ENCODE measurements at places on chromosomes 3 and 15.

DNA sequence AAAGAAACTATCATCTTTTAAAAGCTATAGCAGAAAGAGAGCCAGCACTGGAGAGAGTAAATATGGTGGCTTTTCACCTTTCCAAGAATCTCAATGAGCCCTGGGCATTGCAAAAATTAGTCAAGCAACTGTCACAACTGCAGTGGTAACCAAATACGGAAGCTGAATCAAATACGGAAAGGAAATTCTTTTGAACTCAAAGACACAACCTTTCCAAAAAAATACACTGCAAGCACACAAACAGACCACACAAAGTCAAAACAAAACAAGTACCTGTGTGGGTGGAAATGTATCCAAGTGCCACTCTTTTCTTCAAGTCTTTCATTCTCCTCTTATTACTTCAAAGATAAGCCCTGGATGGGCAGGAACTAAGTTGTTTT, 17.6 kb downstream of the VGLL4 start:
- no peak overlapping the region for H3K27ac ChIP-seq
- H3K4me3 ChIP-seq = no peak overlapping the region
- H3K36me3 ChIP-seq = no peaks in the 10 kb centered on the region

- H3K36me3 ChIP-seq = no peaks in the 10 kb centered on the region
- DNase-seq = no peak
- H3K4me1 ChIP-seq = no peaks in the 10 kb centered on the region
- H3K27ac ChIP-seq = no peak overlapping the region
- no peak overlapping the region for H3K4me3 ChIP-seq
Observed at GRCh38 chr3:141257961-141258360, 26.3 kb downstream of the PXYLP1 start.

- H3K27ac ChIP-seq = no peak within 1 kb of the TSS
- no peak for DNase-seq
- no peaks in the 10 kb centered on the region for H3K36me3 ChIP-seq
- H3K4me3 ChIP-seq = no peak within 1 kb of the TSS
- H3K27me3 ChIP-seq = no peaks in the 10 kb centered on the region
Observed at GRCh38 chr3:191198932-191199331, at the start of gene OSTN. TSS of gene OSTN (plus strand) at chr3:191199241. CDS start at chr3:191212533, 13,292 bp downstream.

GRCh38 chr3:119018690-119019463, 15.8 kb downstream of the IGSF11 start:
- H3K4me3 ChIP-seq = no peak overlapping the region
- no peaks in the 10 kb centered on the region for H3K36me3 ChIP-seq
- H3K27me3 ChIP-seq = no peaks in the 10 kb centered on the region
- DNase-seq = no peak
- H3K4me1 ChIP-seq = peaks cover 27% of the 10 kb centered on the region
- no peak overlapping the region for H3K27ac ChIP-seq

GRCh38 chr3:173586166-173586565, 188.6 kb downstream of the NLGN1 start:
- H3K4me1 ChIP-seq = peaks cover 6% of the 10 kb centered on the region
- no peak for DNase-seq
- H3K36me3 ChIP-seq = no peaks in the 10 kb centered on the region
- H3K4me3 ChIP-seq = no peak overlapping the region
- no peak overlapping the region for H3K27ac ChIP-seq
- no peaks in the 10 kb centered on the region for H3K27me3 ChIP-seq
